ENCODE measurements at places on chromosomes 12 and 14. TPM values are rescaled to one million over a fixed set of nuclear protein-coding genes. Genes with fewer than 3 reads are reported as not detected.

DNA sequence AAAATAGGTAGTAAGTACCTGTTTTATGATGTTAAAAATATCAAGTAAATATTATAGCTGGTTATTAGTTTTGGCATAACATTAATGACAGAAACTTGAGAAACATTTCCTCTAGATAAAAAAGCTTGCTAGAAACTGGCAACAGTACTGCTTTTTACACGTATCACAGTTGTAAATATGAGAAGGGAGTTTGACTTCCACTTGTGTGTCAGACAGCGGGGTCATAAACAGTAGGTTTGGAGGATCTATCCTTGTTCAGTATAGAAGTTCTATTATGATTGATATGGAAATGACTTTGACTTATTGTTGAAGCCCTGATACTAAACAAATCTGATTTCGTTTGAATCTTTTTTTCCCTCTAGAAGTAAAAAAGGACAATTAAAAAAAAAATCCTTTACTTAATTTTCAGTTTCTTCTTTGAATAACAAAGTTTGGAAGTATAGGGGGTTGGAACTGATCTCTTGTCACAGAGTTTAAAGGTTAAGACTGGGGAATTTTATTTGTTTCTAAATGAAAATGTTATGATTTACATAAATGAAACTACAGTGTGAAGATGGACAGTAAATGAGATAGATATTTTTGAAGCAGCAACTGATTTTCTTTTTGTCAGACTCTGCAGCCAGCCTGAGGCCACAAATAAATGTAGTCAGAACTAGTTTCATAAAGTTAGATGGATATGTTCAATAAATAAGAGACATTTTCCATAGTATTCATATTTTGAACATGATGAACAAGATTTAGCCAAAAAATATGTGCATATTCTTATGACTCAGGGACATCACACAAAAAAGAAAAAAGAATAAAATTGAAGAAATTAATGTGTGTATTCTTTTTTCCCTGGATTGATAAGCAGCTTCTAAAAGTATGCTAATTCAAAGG, 50.1 kb downstream of the WNK1 start:
- DNase-seq: no peak

Gene RAD51B
- total RNA-seq: 12.7 TPM

DNA sequence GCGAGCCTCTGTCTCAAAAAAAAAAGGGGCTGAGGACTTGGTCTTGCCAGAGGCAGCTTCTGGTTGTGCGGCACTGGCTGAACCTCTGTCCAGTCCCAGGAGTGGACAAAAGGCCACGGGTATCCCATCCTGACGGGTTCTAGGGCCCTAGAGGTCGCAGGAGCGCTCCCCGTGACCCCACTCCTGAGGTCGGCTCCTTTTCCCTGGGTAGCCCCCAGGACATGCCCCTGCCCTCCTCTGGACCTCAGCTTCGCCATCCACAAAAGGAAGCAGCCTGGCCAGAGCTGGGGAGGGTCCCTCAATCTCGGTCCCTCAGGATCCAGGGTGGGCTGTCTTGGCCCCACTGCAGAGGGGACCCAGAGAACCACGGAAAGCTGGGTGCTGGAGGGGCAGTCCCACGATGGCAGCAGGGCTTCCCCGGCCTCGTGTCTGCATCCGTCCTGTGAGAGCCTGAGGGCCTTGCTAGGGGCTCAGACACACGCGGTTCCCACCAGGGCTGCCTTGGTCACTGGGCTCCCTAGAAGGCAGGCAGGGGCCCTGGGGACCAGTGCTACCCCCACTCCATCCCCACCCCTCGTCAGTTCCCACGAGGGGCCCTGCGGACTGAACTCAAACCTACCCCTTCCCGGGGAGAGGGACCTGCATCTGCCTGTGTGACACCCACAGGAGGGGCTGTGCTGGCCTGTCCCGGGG, 31.1 kb downstream of the ASCL4 start:
- DNase-seq: no peak

- no peak for DNase-seq
Observed at GRCh38 chr14:23660290-23661226, 24.4 kb downstream of the DHRS2 start.

Gene RPS6KA5
- 19.2 TPM for total RNA-seq

Gene IL23A
- total RNA-seq: 0.27 TPM

DNA sequence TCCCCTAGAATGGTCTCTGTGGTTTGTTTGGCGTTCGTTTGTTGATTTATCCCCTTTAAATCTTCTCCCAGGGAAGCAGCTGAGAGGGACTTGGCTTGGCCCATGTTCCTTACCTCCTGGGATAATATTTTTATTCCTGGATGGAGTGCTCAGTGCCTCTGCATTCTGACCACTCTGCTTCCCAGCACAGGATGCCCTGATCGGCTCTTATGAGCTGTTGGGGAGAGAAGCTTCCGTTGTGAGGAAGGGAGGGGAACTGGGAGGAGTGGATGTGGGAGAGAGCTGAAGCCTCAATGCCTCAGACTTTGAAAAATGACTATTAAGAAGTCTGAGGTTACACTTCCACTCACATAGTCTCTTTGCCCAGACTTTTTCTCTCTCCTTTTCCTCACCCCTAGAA, 114.8 kb downstream of the SMOC1 start:
- DNase-seq: no peak

DNA sequence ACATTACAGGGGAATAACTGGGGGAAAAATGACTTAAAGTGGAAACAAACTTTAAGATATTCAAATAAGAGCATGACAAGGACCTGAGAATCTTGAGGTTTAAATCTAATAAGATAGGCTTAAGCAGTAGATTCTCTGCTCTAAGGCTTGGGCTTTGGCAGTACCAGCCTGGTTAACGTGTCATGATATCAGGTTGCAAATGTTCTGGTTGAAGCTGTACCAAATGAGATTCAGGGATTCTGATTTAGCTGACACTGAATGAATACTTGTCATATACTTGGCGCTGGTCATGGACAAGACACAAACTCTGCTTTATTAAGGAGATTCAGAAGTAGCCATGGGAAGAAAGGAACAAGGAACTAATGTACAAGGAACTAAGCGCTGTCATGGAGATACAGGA, 6.1 kb downstream of the TCP11L2 start:
- DNase-seq: no peak

- peak; percentile 78 for DNase-seq
Observed at GRCh38 chr14:50062438-50063085, 53.8 kb downstream of the VCPKMT start.

Gene TAS2R42
- total RNA-seq: not detected

- DNase-seq: no peak
Observed at GRCh38 chr12:112868459-112869041, 38.2 kb upstream of the OAS1 start.

DNA sequence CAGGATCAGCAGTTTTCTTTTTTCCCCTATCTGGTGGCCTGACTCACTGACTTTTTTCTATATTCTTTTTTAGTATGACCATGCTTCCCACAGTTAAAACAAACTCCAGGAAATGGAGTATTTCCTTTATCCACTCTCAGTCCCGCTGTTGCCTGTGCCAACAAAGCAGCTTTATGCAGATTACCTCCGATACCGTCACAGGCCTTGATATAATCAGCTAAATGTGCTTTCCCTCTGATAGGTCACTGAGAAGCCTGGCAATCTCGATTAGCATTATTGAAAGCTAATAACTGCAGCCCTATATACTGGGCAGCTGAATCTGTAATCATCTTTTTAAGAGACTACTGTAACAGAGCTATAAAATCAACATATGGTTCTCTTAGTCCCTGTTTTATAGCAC, 243.6 kb downstream of the KIF21A start:
- DNase-seq: no peak

DNA sequence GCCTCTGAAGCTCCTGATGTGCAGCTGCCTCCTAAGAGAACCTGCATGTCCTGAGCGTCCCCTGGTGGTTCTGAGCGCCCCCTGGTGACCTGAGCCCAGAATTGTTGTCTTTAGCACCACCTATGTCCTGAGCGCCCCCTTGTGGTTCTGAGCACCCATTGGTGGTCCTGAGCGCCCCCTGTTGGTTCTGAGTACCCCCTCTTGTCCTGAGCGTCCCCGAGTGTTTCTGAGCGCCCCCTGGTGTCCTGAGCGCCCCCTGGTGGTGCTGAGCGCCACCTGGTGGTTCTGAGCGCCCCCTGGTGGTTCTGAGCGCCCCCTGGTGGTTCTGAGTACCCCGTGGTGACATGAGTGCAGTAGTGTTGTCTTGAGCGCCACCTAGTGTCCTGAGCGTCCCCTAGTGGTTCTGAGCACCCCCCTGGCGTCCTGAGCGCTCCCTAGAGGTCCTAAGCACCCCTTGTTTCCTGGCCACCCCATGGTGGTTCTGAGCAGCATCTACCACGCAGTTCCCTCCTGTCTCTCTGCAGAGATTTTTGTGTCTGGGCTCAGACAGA, 782.5 kb downstream of the TMEM121 start:
- DNase-seq: peak; percentile 49

Gene ERP27
- total RNA-seq: 0.52 TPM

Gene HOXC9
- total RNA-seq: not detected

Gene TMEM132C
- 0.42 TPM for total RNA-seq

GRCh38 chr12:41970744-41971143, 173.9 kb downstream of the GXYLT1 start:
- DNase-seq: no peak

Gene LMNTD1
- not detected for total RNA-seq

- DNase-seq: peak; percentile 94
Observed at GRCh38 chr12:3732901-3733300, 20.0 kb downstream of the CRACR2A start.
